ENCODE measurements at places on chromosomes 2 and 18.

DNA sequence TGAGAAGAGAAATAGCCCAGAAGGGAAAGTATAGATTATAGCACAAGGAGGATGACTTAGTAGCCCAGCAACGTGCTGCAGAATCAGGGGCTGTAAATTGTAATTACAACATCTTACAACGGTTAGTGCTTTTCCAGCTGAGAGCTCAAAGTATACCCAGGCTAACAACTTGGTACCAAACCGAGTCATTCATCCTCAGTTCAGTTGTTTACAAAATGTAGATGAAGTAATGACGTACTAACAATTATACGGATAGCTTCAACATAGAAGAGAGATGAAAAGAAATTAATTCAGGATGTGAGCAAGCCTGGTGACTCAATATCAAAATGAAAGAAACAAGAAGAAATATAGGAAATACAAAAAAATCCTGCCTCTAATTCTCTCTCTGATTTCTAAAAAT, 99.2 kb downstream of the DYNAP start:
- DNase-seq = no peak

- no peak for DNase-seq
These were observed 2.0 kb downstream of the RAPH1 start for GRCh38 chr2:203532957-203533658.

- DNase-seq = no peak
These were observed 12.2 kb upstream of the ZAP70 start for GRCh38 chr2:97701186-97701585.

DNA sequence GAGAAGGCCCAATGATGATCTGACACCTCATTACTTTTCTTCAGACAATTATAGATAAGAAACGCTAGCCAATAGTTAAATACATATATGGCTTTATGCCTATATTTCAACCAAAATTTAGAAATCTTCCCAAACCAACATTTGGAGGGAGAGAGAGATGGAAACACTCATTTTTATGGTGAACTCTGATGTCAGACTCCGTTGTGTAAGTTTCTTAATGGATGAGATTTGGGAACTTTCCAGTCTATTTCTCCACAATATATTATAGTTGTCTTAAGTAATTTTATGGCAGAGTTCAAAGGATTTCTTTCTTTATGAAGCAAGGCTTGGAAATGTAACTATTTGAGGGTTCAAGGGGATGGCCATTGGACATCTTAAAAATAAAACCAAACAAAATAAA, 407.0 kb downstream of the DCC start:
- no peak for DNase-seq

DNA sequence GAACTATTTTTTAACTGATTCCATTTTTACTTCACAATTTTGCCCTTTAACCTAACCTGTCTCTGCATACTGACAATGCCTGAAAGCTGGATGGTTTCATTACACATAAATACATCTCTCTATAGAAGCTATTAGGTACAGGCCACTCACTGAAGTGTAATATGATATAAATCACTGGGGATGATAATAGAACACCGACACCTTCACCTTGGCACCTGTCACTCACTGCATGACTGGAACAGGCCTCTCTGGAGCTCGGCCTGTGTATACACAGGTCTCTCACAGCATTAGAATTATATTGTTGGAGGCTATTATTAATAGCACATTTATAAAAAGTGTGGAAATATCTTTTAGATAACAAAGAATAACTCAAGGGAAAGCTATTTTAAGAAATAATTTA, 138.2 kb downstream of the TMEM131 start:
- no peak for DNase-seq

DNA sequence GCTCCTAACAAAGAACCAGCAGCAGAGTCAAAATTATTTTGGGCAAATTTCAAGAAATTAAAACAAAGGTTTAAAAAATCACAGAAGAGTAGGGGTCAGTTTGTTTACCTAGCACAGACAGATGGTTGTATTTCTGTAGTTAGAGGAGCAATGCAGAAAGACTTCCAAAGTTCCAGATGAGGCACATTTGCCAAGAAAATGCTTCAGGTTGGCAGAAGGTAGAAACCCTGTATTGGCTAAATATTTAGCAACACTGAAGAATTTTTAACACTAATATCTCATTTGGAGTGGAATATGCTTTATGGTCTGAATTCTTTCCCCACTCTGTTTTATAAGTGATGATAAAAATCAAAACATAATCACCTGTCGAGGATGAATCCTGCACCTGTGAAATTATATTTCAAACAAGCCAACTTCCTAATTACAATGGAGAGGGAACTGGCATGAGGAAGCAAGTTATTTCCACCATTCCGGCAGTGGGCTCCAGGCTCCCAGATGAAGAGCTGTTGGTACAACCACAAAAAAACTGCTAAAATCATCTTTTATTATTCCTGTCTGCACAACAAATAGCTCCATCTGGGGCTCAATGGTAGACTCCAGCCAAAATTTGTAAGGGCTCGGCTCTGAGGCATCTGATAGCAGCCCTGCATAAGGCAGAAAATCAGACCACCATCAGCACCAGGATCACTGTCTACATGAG, 286.5 kb upstream of the REV1 start:
- DNase-seq = no peak
